ENCODE measurements at places on chromosomes 2 and 18.
A peak's percentile ranks its signal among the peaks of the same experiment; 100 is the strongest.

DNA sequence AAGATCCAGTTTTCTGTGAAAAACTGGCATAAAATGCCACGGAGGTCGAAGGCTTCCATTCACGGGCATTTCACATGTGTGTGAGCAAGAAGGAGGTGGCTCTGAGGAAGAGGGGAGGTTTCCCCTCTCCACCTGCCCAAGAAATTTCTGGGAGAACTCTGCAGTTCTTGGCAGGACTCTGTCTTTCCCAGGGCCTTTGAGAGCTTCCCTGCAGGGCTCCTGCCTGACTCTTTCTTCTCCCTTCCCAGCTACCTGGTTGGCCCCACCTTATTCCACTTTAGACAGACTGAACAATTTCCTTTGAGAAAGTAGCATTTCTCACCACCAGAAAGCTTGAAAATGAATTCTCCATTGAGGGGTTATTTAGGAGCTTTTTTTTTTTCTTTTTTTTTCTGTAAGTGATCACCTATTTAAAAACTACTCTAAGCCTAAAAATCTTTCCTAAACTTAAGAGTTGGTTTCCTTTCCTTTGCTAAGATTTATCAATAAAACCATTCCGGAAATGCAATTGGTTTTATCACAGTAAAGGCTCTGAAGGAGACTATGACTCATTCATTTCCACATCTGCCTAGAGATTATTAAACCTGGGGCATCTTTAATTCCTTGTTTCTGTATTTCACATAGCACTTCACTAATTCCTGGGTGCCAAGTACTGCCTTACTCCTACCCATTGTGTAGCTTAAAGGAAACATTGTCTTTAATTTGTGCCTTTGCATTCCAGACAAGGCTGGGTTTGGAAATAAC lies 59.3 kb downstream of the UNC80 start:
- no peak for DNase-seq

DNA sequence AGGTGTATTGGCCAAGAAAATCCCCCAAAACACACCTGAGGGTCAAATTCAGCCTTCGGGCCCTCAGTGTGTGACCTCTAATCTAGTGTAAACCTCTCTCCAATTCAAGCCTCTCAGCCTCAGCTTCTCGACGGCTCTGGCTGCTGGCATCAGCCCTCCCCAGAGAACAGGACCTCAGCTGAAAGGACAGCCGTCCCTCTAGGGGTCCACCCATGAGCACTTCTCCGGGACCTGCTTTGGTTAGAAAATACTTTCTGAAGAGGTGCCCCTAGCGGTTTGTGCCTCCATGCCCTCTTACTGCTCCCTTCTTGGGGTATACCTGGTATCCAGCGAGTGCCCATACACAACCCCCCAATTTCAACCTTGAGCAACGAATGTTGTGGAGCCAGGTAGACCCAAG lies 48.8 kb downstream of the INHBB start:
- DNase-seq: no peak

GRCh38 chr2:60365556-60365955 lies 187.9 kb downstream of the BCL11A start:
- no peak for DNase-seq

DNA sequence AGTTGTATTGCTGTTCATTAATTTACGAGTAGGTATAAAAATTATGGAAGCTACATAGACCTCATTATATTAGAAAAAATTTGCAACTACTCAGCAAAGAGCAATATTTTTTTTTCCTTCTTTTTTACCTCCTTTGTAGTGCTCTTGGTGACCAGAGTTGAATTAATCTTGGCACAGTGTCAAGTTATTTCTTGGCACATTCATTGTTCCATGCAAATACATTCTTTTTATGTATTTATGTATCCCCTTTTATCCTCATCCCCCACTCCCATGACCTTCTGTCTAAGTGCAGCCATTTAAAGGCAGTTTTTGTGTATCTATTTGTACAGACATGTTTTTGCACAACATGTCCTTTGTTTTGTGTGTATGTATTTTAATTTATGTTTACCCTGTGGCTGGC lies 224.5 kb downstream of the CCDC102B start:
- DNase-seq: no peak

GRCh38 chr2:96971926-96972444 lies 14.4 kb downstream of the FAM178B start:
- no peak for DNase-seq

- DNase-seq: no peak
These were observed 187.3 kb downstream of the PID1 start for GRCh38 chr2:229083606-229084340.

DNA sequence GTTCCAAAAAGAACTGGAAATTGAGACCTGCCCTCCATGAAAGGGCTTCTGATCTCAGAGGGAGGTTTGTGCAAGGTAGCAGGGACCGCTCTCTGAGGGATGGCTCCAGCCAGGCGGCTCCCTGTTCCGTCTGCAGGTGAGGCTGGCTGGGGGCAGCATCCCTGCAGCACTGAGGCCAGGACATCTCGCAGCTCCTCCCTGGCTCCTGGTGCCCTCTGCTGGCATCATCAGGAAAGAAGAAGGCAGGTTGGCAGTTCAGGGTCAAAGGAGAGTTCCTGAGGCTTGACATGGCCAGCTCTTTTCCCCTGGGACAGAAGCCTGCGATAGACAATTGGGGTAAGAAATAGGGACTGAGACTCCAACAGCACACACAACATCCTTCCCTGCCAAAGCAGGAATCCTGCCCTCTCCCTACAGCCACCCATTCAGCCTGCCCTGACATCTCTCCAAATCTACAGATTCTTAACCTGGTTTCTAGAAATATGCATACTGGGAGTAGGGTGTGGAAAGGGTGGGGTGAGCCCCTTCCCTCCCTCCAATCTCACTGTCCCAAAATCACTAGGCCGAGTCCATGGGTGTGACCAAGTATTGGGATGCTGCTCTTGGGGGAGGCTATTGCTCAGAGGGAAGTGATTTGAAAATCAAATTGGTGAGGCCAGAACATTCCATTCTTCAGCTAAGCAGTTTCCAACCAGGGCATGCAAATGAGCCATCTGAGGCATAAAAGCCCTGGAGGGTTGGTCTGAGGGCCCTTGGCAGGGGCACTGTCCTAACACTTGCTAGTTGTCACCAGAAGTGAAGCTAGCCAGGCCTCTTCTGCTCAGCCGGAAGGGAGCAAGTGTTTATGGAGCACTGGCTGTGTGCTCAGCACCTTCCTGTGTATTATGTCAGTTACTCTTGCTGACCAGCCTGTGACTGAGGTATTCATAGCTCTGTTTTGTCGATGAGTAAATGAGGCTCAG lies 185.4 kb downstream of the TFCP2L1 start:
- no peak for DNase-seq

GRCh38 chr18:33697498-33697897 lies 119.5 kb downstream of the ASXL3 start:
- no peak for DNase-seq

- peak; percentile 76 for DNase-seq
These were observed 2.9 kb upstream of the MRPL44 start for GRCh38 chr2:223954401-223954800.

DNA sequence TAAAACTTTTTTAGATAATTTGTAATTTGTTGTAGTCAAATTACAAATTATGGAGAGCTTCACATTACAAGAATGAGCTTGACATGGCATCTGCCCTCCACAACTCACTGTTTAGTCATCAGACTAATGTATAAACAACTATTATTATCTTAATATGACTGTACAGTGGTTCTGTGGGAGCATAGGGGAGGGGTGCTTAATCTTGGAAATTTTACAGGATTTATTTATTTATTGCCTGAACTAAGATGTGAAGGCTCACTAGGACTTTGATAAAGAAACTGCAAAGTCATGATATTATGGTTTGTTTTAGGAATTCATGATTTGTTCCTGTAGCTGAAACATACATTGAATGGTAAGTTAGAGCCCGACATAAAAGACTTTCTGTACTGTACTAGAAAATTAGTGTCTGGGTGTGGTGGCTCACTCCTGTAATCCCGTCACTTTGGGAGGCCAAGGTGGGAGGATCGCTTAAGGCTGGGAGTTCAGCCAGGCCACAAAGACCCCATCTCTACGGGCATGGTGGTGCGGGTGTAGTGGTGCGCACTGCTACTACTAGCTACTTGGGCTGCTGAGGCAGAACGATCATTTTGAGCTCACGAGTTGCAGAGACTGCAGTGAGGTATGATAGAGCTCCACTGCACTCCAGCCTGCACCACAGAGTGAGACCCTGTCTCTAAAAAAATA lies 2.1 kb downstream of the MARCHF7 start:
- no peak for DNase-seq

DNA sequence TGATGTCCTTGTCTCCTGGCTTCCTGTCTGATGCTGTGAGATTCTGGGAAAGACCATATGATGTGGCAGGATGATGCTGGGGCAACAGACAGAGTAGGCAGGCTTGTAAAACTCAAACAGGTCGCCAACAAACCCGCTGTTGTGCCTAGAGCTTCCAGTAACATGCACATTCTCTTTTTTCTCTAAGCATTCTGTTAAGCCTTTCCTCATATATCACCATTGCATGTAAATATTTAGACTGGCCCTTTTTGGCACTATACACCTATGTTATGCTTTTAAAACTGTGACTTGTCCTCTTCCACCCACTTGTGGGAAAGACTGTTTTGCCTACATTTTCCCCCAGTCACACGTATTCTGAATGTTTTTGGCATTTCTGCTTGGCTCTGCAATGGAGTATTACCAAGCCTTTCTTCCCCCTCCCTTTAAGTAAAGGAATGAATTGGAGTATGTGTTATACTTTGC lies 250.4 kb upstream of the TANK start:
- no peak for DNase-seq

DNA sequence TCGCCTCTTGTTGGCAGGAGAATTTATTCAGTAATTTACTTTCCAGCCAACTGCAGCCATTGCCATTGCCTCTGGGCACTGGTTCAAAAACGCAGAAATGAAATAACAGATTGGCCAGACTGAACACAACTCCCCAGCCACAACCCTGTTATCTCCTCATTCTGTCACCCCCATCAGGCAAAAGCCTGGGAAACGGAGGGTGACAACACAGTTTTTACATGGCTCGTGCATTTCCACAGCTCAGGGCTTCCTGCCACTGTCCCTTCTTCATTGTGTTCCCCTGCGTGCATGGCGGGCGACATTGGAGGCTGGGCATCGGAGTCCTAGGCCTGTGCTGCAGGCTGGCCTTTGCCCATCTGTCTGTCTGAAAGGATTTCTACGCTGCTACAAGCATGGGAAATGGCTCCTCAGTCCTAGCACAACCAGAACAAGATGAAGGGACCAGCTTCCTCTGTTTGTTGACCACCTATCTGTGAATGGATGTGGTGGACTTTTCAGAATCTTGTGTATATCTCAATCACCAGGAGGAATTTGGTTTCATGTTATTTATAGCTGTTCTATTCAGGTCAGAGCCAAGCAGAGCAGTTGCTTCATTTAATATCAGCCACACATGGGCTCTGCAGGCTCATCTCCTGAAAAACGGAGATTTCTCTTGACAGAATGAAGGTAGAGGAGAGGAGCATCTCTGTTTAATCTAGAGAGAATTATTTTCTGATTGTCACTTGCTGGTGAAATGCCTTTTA lies 107.0 kb downstream of the MGAT5 start:
- no peak for DNase-seq

- no peak for DNase-seq
These were observed 254.7 kb downstream of the HDAC4 start for GRCh38 chr2:239146011-239146641.

DNA sequence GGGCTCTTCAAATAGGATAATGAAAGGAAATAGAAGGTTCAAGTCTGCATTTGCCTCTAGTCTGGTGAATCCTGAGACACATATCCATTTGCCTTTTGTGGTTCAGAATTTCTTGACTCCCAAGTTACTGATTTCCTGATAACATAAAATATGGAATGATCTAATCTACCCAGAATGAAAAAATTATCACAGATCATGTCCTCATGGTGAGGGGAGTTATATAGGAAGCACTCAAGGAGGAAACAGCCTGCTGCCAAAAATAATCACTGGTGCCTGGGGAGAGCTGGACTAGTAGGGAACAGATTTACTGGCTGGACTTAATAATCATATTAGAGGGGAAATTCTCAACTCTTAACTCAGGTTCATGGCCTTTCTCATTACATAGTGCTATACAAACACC lies 95.5 kb upstream of the STK17B start:
- no peak for DNase-seq

- no peak for DNase-seq
These were observed 439.1 kb downstream of the TSN start for GRCh38 chr2:122194546-122194945.

GRCh38 chr2:46075848-46076247 lies 221.4 kb upstream of the EPAS1 start:
- DNase-seq: no peak

DNA sequence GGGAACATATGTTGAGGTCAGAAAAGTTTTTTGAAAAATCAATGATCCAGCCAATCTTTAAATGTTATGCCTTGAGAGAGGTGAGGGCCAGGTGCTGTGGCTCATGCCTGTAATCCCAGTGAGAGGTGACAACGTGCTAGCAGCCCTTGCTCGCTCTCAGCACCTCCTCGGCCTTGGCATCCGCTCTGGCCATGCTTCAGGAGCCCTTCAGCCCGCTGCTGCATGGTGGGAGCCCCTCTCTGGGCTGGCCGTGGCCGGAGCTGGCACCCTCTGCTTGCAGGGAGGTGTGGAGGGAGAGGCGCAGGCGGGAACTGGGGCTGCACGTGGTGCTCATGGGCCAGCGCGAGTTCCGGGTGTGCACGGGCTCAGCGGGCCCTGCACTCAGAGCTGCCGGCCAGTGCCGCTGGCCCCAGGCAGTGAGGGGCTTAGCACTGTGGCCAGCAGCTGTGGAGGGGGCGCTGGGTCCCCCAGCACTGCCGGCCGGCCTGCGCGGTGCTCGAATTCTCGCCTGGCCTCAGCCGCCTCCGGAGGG lies 61.1 kb downstream of the CCDC195 start:
- no peak for DNase-seq
